ENCODE measurements at places on chromosomes 6 and 20.

- no peak for DNase-seq
These were observed 588 bp upstream of the NCOA3 start for GRCh38 chr20:47501116-47501481.

- no peak for DNase-seq
These were observed 268.7 kb downstream of the CD83 start for GRCh38 chr6:14386263-14386662.

GRCh38 chr6:34919651-34920050 is 30.6 kb downstream of the ANKS1A start:
- DNase-seq = no peak

GRCh38 chr6:106300944-106301343 is 24.6 kb downstream of the ATG5 start:
- DNase-seq = peak; percentile 43

DNA sequence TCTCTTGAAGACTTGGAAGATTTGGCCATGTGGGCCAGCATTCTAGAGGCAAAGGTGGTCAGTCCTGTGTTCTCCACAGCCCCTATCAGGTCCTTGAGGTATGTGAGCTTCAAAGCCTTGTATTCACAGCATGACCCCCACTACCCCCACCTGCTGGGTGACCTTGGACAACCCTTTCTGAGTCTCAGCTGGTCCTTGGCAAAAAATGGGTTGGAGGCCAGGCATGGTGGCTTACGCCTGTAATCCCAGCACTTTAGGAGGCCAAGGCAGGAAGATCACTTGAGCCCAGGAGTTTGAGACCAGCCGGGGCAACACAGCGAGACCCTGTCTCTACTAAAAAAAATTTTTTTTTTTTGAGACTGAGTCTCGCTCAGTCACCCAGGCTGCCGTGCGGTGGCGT is 42.6 kb downstream of the UBE2V1 start:
- no peak for DNase-seq

- DNase-seq = no peak
These were observed 9.5 kb downstream of the ALDH5A1 start for GRCh38 chr6:24504287-24504648.

DNA sequence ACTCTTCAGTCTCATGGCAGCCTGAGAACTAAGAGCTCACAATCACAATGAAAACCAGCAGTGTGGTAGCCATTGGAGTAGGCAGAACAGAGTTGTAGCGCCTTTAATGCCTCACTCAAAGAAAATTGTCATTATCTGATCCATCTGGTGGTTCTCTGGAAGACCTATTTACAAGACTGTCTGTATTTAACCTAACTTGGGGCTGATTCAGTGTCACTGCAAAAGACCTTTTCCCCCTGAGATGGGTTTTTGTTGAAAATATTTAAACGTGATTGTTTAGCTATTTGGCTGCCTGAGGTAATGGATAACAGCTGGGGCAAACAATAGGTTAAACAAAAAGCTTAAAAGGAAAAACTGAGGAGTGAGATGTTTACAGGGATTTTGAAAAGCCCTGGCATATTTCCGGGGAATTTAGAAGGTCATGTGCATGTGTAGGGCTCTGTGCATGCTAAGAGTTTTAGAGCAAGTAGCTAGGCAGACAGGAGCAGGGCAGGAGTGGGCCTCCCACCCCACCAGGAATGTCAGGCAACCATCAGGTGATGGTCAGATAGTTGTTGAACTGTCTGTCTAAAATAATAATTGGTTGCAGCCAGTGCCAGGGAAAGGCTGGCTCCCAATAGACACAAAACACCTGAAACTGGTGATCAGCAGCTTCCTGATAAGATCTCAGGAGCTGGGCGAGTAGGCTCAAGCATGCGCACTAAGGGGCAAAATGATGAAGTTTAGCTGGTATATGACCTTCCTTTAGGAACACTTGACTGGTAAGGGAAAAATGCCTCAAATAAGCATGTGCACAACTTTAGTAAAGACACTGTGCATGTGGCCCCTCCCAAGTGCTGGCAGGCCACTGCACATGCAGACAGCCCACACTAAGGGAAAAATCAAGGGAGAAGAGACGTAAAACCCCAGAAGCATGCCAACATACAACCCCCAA is 70.8 kb upstream of the AKIRIN2 start:
- no peak for DNase-seq

GRCh38 chr6:20119485-20119884 is 92.8 kb downstream of the MBOAT1 start:
- DNase-seq = no peak

DNA sequence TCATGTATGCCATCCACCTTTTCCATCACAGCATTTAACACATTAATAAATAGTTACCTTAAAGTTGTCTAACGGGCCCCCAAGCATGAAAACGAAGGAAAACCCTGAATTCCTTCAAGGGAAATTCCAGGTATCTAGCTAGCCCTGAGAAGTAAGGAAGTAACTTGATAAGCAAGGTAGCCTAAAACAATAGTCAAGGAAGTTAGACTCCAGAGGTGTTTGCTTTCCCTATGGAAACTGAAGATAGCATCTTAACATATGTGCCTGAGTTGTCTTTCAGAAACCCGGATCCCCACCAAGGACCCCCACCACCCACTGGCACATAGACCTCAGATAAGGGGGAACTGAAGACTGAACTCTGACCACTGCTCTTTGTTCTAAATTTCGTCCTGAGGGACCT is 127.4 kb downstream of the TBXT start:
- DNase-seq = no peak

DNA sequence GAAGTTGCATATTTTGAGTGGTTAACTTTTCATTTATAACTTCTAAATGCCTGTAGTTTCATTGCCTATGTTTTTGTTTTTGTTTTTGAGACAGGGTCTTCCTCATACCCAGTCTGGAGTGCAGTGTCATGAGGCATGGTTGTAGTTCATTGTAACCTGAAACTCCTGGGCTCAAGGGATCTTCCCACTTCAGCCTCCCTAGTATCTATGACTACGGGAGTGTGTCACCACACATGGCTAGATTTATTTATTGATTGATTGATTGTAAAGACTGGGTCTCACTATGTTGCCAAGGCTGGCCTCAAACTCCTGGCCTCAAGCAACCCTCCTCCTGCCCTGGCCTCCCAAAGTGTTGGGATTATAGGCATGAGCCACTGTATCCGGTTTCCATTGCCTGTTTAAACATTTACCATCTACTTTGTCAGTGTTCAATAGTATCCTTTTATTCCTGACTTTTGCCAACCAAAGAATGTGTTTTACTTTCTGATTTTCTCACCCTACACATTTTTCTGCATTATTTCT is 144.6 kb downstream of the CDKAL1 start:
- no peak for DNase-seq

- no peak for DNase-seq
These were observed 21.6 kb downstream of the TCF15 start for GRCh38 chr20:588476-588875.

GRCh38 chr6:27026361-27026760 is 221.1 kb upstream of the PRSS16 start:
- DNase-seq = no peak

- no peak for DNase-seq
These were observed 155.1 kb downstream of the SLC16A10 start for GRCh38 chr6:111242452-111242851.

DNA sequence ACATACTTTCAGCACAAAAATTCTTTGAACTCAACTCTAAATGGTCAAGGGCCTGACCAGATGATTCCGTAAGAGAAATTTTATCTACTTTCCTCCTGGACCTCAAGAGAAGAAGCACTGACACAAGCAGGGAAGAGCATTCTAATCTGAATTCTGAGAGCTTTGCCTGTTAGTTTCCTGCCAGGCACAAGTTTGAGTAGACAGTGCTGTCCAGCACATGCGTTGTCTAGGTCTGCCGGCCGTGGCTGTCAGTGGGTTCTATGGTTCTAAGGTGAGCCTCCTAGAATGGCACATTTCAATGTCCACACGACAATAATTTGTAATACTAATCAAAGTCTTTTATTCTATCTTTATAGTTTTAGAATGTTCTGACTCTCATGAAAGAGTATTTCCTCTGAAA is 91.9 kb downstream of the RFPL4B start:
- DNase-seq = no peak

DNA sequence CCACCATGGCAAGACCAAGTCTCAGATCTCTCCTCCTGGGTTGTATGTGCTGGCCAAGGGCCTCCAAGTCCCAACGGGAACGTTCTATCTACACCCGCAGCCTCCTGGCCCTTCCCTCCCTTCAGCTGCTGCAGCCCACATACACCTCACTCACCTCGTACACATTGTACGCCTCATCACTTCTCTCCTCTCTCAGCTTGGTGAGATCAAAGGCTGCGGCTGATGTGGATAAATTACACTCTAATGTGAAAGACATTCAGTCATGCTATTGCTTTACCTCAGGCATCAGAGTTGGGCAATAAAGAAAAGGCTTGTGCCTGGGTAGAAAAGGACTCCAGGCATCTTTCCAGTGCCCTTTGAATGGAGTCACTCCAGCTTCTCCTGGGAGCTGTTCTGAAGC is 135.3 kb upstream of the FOXQ1 start:
- no peak for DNase-seq

DNA sequence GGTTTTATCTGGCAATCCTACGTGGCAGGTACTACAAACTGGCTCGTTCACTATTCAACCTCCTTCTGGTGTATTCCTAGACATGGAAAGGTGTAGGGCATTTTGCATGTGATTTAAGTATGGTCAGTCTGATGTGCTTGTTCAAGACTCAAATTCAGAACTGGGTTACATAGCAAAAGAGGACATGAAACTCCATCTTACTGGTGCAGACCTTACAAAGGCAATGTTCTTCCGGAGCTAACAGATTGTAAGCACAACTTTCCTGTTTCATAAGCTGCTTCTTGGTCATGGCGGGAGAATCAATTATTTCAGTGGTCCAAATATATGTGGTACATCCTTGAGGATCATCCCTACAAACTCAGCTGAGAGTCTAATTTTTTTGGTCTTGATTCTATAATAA is 703.4 kb downstream of the EPM2A start:
- DNase-seq = no peak

- no peak for DNase-seq
These were observed 630 bp downstream of the LIME1 start for GRCh38 chr20:63736893-63737694.

All from inflammatory macrophage treated with lipopolysaccharide for 1 hour (primary cell).